ENCODE measurements at places on chromosomes 11 and 22. TPM values are rescaled to one million over a fixed set of nuclear protein-coding genes. Genes with fewer than 3 reads are reported as not detected.

DNA sequence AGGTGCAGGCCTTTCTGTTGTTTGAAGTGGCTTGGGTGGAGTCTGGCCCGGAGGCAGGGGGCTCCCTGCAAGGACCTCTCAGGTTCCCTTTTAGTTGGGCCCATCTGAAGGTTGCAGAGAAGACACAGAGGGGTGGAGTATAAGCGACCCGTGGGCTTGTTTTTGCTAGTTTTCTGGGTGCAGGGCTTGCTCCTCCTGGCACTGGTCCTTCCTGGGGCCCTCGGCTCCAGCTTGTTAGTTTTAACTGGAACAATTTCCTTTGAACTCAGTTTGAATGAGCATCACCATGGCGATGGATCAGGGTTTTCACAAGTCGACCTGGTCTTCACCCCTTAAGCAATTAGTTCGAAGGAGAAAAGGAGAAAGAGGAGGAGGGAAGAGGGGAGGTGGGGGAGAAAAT is 28.5 kb upstream of the OAF start:
- DNase-seq = no peak

GRCh38 chr11:78044706-78045105 is 19.0 kb upstream of the THRSP start:
- no peak for DNase-seq

OR52E5 gene
- not detected for polyA plus RNA-seq

CCDC188 gene
- 1.5 TPM for polyA plus RNA-seq

CDC45 gene
- polyA plus RNA-seq = 10.0 TPM

DNA sequence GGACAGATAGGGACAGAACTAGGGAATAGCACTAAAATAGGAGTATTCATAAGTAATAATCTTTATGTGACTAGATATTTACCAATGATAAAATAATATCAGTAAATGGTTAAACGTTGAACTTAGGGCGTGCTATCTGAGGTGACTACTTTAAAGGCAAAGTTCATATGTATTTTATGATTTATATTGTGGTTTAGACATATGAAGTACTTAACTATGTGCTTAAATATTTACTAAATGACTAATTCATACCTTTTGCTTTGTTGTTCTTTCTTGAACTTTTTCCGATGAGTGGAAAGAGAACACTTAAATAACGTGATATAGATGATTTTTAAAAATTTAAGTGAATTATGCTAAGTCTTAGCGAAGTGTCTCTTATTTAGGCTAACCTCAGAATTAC is 14.7 kb downstream of the LUZP2 start:
- no peak for DNase-seq

- DNase-seq = no peak
These were observed 889.1 kb downstream of the OPCML start for GRCh38 chr11:132643239-132643638.

Measured in muscle of back (tissue), 13 donors.